ENCODE measurements at places on chromosomes 1 and 21.

DNA sequence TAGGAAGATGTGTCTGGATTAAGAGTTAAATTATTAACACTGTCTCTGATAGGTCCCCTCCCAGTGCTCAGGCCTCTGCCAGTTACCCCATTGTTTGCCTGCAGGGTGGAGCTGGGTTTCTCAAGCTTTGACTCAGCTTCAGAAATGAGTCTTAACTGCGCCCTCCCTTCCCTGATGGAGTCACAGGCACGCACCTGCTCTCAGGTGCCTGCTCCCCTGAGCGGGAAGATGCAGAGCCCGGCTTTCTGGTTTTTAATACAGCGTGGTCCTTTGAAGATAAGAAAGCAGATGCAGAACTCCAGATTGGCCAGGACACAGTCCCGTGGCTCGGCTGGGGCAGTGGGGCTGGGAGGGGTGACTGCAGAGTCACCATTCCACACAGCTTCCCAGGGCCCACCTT lies 3.2 kb upstream of the SPRR4 start:
- no peak for DNase-seq

- no peak for DNase-seq
Measured at GRCh38 chr1:54084794-54085193, 31.4 kb downstream of the TCEANC2 start.

DNA sequence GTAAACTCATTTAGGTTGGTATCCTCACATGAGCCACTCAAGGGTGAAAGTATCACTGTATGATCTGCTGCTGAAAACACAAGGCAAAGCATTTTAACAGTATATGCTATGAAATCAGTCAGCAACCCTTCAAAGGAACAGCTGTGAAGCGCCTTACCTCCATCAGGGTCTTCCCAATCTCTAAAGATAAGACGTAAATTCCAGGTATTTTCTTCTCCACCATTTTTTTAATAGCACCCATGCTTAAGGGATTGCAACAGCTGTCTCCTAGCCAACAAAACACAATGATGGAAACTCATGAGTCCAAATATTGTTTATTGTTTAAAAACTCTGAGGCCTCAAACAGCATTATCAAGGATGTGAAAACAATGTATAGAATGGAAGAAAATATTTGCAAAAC lies 4.8 kb downstream of the PPT1 start:
- no peak for DNase-seq

- DNase-seq, result no peak
Measured at GRCh38 chr1:88877382-88877825, 14.0 kb downstream of the GTF2B start.

- DNase-seq, result no peak
Measured at GRCh38 chr1:152190589-152190988, 31.6 kb upstream of the RPTN start.

DNA sequence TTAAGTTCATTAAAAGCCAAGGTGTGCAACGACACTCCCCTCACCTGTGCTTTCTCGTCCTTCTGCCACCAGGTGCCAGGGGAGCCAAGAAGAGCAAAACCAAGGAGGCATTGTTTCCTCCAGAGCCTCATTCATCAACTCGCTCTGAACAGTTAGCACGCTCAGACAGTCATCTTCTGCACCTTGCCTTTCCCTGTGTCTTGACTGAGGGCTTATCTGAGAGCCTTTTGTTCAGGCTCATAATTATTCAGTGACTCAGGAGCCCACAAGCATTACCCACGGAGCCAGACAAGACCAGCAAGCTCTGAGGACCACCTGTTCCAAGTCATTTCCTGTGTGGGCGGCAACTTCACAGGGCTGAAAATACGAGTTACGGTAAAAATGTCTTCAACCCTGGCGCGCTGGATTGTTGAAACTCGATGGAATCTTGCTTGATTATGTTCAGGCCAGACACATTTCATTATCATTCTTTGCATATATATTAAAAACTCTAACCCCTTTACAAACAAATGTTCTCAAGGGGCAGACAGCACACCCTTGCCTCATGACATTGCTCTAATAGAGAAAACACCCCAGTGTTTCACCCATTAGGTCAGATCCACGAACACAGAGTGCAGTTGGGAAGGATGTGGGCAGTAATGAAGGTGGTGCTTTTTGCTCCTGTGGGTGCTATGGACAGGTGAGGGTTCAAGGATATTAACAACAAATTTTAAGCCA lies 89.7 kb upstream of the RUNX1 start:
- DNase-seq, result no peak

GRCh38 chr1:46449223-46450159 lies 40.1 kb upstream of the DMBX1 start:
- no peak for DNase-seq

DNA sequence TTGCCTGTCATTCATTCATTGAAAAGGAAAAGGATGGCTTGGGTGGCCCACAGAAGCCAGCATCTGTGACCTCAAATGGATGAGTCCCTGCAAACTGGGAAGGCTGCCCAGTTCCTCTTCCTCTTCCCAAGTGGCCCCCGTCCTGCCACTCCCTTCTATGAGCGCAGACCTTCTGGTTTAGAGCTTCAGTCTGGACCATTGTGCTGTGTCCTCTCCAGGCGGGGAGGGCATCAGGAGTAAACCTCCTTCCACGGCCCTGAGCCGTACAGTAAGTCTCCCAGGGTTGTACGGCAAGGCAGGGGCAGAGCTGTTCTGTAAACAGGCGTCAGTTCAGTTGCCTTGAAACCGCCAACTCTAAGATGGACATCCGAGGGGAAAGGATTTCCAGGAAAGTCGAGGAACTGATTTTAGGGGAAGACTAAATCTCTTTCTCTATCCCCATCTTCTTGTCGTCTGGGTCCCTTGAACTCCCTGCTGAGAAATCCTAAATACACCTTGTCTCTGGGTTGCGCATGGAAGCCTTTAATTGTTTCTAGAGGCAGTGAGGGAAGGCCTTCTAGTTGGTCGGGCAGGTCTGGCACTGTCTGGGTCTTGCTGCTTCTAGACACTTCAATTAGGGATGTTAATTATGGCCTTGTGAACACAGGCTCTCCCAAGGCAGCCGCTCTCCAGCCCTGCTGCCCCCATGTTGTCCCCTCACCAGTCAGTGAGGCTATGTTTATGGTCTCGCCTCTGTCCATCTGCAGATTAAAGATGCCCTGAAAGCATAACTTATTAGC lies 22.1 kb downstream of the SOX13 start:
- no peak for DNase-seq

GRCh38 chr1:10057343-10057742 lies 24.6 kb downstream of the UBE4B start:
- DNase-seq, result no peak

GRCh38 chr1:53088616-53089300 lies 26.7 kb downstream of the PODN start:
- DNase-seq, result no peak

DNA sequence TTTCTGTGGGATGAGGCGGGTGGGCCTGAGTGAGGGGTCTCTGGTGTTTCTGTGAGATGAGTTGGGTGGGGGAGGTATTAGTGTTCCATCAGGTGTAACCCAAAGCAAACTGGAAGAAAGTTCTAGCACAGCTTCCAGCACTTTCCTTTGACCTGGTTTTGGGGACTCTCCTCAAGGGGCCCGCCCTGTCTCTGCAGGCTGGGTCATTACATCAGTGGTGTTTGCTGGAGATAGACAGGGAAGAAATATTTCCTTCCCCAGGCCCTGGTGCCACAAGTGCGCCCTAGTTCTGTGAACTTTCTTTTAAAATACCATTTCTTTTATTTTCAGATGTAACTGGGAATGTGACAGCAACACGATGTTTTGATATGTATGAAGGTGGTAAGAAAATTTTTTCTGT lies 16.5 kb upstream of the MX2 start:
- DNase-seq, result no peak

GRCh38 chr21:45280178-45280821 lies 7.4 kb downstream of the POFUT2 start:
- DNase-seq, result no peak

DNA sequence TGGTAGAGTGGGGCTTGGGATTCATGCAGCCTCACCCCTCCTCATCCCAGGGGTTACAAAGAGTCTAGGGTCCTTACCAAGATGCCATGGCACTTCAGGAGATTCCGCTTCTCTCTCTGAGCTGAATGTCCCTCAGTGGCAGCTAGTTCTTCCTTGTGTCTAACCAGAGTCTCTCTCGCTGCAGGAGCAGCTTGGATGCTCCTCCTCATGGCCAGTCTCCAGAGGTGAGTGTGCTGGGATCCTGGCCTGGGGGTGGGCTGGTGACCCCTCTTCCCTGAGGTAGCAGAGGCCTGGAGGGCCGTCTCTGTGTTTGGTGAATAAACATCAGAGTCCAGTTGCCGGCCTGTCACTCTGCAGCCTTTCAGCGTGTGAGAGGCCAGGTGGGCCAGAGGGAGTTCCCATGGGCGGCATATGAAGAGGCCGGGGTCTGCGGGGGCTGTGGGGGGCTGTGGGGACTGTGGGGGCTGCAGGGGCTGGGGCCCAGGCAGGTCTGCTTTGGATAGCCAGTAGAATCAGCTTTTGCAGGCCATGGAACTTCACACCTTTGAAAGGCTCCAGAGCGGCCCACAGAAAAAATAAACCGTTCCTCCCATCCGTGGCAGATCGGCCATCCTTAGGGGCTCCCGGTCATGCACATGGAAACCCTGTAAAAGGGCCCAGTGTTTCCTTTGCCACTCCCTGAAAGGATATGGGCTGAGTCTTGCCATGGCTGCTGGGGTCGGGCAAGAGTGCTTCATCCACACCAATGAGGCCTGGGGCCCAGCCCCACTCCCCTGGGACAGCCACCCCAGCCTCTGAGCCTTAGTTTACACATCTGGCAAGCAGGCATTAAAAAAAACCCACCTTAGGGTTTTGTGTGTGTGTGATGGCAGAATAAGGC lies 256.4 kb downstream of the FOXD2 start:
- no peak for DNase-seq

DNA sequence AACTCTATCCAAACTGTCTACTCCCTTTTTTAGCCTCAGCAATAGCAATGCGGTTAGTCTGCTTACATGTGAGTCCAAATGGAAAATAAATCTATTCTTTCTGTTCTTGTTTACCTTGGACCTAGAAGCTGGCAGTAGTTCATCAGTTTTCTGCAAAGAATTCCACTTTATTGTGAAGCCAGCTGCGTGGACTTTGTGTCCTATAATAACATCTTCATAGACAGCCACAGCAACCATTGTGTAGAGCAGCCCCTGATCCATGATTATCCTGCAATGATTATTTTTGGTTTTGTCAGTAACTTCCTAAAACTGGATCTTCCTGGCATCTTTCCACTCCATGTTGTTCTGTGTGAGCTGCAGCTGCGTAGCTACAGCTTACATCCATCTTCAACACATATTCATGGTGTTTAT lies 408.7 kb downstream of the NUF2 start:
- DNase-seq, result no peak

GRCh38 chr1:45721207-45721606 lies 29.2 kb downstream of the IPP start:
- no peak for DNase-seq

- no peak for DNase-seq
Measured at GRCh38 chr1:70896224-70896623, 151.4 kb downstream of the PTGER3 start.

DNA sequence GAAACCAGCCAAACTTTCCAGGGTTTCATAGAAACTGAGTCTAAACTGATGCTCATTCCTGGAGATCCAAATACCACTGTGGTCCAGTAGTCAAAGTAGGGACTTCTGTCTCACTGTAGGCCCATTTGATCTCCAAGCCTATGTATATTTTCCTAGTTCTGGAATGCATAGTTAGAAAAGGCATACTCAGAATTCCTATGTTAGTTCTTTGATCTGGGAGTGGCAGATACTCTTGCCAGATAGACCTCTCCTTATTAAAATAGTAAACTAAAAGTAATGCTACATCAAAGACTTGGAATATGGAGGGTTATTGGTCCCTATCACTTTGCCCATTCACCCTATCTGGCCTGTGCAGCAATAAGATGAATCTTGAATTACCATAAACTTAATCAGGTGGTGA lies 10.4 kb upstream of the SGIP1 start:
- DNase-seq, result no peak

DNA sequence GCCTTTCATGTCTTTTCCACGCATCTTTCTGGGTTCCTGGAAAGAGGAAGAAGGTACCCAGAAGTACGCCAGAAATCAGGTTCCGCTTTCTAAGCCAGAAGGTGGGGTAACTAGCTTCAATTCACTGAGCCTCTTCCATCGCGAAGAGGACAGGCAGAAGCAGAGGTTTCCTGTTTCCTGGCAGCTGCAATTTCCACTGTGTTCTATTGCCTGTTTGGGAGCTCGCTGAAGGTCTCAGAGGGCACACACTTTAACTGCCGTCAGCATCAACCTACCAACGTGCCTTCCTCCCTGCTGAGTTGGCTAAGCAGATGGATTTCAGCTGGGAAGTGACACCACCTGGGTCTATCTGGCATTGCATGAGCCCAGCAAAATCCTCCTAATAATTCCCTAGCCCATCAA lies 10.0 kb downstream of the NCF2 start:
- no peak for DNase-seq

GRCh38 chr1:76294482-76295194 lies 220.1 kb downstream of the ST6GALNAC3 start:
- DNase-seq, result no peak

Data from stimulated activated CD4-positive, alpha-beta T cell treated with anti-CD3 and anti-CD28 coated beads, Interleukin-15, amount 100 ng/mL, for 1 hour (primary cell).